CD4-positive, alpha-beta T cell treated with Interferon gamma for 1 hour (primary cell): ENCODE measurements at places on chromosomes 7 and 10.

- DNase-seq: no peak
Measured at GRCh38 chr7:99739699-99740572, 4.9 kb upstream of the CYP3A7 start.

GRCh38 chr10:5254488-5254887 lies 57.9 kb downstream of the AKR1C4 start:
- no peak for DNase-seq

GRCh38 chr10:50674469-50675254 lies 50.9 kb upstream of the SGMS1 start:
- DNase-seq: no peak

DNA sequence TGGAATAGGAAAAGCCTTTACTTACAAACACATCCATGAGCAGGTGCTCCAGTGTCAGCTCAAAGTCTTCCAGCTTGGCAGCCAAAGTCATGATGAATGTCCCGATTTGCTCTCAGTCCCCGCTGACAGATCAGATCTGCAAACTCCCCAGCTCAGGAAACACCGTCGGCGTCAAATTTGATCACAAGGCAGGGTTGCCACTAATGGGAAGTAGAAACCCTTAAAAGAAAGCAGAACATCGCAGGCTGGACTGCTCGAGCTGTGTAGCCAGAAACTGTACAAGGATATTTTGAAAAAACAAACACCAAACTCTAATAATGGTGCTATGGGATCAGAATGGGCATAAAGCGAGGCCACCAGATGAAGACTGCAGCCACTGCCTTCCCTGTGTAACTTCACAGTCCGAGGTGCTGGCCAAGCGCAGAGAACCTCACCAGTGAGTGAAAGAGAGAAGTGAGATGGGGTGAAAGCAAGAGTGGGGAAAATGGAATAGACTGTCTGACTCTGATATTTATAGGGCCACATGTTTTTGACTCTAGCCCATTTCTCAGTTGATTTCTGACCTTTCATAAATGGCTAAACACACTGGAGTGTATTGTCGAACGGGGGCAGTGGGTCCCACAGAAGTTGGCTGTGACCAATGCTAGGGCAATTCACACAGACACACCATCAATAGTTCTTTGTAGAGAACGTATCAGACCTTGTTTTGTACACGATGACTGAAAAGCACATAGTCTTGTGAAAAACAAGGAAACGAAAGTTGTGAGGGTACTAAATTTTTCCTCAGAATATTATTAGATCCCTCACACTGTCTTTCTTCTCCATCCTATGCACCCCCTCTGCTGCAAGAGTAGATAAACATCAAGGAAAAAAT lies 306.2 kb downstream of the FRMD4A start:
- DNase-seq: no peak

DNA sequence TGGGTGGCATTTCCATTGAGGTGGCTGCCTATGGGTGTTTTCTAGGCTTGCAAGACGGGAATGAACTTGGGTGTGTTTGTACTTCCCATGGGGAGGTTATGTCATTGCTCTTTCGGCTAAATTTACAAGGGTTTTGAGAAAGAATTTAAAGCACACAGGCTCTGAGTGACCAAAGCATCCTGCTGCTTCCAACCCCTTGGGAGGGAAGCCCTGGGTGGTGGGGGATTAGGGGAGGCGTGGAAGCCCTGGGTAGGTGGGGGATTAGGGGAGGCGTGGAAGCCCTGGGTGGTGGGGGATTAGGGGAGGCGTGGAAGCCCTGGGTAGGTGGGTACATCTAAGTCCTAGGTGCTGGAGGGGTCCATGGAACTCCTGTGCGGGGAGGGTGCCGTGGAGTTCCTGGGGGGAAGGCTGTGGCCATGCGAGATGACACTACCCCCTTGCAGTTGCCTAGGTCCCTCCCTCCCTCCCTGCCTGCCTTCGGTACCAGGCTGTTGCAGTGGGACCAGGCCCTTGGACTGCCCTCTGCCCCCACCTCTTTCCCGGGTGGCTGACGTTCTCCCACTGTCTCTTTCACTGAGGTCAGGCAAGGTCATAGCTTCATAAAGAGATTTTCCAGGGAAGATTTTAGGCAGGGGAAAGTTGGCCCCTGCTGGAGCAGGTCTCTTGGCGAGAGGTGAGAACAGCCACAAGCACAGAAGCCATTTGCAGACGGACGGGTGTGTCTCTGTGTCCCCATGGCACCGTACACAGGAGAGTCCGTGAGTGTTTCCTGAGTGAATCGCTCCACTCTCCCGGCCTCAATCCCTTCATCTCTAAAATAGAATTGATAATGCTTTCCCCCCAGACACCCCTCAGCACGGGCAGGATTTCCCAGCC lies 19.5 kb downstream of the PRF1 start:
- DNase-seq: no peak

- no peak for DNase-seq
Measured at GRCh38 chr10:33807531-33808359, 473.3 kb upstream of the NRP1 start.

DNA sequence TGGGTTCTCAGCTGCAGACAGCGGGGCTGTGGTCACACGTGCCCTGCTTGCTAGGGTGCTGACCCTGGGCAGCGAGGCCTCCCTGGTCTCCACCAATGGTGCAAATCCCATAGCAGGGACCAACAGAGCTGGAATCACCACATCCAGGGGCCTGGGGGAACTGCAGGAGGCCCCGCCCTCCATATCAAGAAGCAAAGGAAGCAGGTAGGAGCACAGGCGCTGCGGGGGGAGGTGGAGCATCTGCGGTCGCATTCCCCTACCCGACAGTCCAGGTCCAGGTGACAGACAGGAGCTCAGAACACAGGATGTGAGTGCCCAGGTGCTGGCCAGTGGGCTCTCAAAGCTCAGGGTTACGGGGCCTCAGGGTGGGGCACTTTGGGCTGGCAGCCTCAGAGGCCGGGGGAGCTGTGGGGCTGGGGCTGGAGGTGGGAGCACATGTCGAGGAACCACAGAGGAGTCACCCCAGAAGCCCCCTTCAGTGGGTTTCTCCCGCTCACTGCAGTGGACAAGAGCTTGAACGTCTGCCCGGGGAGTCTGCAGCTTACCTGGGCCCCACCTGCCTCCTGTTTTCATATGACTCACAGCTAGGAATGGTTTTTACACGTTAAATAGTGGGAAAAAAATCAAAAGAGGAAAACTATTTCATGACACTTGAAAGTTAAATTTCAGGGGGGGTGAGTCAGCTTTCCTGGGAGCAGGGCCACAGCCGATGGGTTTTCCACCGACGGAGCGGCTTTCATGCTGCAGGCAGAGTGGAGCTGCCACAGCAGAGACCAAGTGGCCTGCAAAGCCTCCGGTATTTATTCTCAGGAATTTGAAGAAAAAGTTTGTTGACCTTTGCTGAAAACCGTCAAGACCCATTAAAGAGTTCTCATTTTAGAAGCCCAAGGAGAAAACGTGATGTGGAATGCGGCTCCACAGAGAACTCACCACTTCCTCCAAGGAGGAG lies 148.7 kb upstream of the PPP2R2D start:
- no peak for DNase-seq

DNA sequence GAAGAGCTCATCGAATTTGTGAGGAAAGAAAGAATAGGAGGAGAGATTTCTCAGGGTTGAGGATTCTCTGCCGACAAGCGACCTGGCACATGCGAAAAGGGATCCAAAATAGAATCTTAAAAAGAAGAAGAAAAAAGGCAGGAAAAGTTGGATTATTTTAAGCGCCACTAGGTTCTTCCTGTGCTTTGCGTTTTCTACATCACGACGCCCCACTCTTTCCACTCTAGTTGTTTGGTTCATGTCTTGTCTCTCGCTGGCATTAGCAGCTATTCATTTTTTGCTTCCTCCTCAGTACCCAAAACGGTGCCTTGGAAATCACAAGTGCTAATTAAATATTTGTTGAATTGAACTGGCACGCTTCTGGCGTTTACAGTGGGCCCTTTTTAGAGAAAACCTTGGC lies 674 bp upstream of the FRA10AC1 start:
- DNase-seq: no peak

DNA sequence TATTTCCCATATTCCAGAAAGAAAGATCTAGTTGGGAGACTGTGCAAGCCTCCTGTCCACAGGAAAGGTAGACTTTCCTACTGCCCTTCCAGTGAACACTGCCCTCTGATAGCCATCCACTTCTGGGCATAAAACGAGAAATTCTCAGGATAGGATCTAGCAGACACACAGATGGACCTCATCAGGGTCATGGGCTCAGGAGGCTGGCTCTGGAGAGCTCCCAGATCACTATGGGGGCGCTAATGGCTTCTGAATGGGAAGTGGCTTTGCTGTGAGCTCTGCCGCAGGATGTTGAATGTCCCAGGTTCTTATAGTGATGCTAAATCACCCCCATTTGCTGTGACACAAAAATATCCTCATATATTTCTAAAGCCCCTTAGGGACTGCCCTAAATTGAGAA lies 77.1 kb downstream of the SVIL start:
- DNase-seq: no peak

DNA sequence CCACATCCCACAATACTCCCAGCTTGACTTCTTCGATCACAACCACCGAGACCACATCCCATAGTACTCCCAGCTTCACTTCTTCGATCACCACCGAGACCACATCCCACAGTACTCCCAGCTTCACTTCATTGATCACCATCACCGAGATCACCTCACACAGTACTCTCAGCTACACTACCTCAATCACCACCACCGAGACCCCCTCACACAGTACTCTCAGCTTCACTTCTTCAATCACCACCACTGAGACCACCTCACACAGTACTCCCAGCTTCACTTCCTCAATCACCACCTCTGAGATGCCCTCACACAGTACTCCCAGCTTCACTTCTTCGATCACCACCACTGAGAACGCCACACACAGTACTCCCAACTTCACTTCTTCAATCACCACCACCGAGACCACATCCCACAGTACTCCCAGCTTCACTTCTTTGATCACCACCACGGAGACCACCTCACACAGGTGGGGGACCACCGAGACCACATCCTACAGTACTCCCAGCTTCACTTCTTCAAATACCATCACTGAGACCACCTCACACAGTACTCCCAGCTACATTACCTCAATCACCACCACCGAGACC lies 8.6 kb downstream of the MUC3A start:
- no peak for DNase-seq

DNA sequence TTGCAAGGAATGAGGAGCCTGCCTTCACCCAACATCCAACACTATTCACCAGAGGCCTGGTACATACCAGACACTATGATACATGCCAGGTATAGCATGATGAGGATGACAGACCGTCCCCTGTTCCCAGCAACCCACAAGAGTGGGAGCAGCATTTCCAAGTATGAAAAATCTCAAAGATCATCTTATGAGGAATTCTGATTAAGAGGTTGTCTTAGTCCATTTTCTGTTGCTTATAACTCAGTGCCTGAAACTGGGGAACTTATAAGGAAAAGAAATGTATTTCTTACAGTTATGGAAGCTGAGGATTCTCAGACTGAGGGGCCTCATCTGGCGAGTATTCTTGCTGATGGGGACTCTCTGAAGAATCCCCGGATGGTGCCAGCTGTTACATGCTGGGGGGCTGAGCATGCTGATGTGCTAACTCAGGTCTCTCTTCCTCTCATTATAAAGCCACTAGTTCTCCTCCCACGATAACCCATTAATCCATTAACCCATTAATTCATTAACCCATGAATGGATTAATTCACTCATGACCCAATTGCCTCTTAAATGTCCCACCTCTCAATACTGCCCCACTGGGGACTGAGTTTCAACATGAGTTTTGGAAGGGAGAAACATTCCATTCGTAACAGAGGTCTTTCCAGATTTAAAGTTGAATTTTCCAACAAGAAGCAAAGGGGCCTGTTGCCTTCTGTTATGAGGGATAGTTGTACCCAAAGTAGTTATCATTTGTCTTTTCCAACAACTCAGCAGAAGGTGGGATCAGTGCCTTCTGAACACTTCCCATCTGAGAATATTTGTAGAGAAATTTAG lies 173.9 kb downstream of the HERPUD2 start:
- DNase-seq: no peak

- DNase-seq: peak; percentile 62
Measured at GRCh38 chr10:11625019-11625735, 13.7 kb upstream of the USP6NL start.

GRCh38 chr7:157468221-157469111 lies 131.7 kb downstream of the DNAJB6 start:
- DNase-seq: no peak

DNA sequence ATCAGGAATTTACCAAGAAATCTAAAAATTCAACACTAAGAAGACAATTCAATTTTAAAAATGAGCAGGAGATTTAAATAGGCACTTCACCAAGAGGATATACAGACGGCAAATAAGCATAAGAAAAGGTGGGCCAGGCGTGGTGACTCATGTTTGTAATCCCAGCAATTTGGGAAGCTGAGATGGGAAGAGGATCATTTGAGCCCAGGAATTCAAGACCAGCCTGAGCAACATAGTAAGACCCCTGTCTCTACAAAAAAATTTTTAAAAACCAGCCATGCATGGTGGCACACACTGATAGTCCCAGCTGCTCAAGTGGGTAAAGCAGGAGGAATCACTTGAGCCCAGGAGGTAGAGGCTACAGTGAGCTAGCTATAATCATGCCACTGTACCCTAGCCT lies 3.5 kb upstream of the AKR1D1 start:
- no peak for DNase-seq

DNA sequence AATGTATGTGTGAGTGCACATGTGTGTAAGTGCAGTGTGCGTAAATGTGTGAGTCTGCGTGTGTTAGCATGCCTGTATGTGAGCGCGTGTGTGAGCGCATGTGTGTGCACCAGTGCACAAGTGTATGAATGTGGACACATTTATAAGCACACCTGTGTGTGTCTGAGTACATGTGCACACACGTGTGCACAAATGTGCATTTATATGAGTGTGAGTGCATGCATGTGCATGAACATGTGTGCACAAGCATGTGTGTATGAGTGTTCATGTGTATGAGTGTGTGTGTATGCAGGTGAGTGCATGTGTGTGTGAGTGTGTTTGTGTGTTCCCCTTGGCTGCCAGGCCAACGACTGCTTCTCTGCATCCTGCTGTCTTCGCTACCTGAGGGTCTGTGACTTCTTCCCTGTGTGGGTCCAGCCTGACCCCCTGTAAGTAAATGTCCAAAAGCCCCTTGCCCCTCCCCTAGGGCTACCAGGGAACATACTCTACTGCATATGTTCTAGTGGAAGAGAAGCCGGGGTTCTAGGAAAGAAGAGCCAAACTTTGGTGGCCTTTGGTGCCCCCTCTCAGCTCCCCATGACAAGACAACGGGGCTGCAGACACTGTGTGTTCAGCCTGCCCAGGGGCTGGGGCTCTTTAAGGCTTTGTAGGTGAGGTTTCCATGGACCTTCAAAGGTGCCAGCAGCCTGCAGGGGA lies 17.0 kb downstream of the GOLGA7B start:
- DNase-seq: no peak
